ENCODE measurements at places on chromosomes 1 and 21.
A peak's percentile ranks its signal among the peaks of the same experiment; 100 is the strongest.

- peak; percentile 36 for DNase-seq
These were observed 13.7 kb downstream of the TLR5 start for GRCh38 chr1:223129229-223129901.

- peak; percentile 38 for DNase-seq
These were observed at the start of gene CFAP74 for GRCh38 chr1:2003541-2004131. CFAP74 (minus strand) TSS chr1:2003786; CDS start chr1:1990956, 12,830 bp downstream.

DNA sequence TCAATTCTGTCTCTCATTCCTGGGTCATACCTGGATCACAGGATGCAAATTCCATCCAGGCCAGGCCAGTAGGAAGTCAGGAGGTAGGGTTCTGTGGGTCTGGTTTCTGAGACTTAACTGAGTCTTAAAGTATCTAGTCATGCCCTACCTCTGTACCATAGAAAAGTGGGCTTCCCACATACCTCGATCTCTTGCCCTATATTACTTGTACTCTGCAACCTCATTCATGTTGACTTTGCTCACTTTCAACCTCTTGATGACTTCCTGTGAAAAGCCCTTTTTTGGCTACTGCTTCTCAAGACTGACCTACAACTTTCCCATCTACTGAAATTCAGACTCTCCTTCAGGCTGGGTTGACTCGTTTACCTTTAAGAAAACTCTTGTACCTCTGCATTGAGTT lies 128.9 kb upstream of the C8B start:
- no peak for DNase-seq

DNA sequence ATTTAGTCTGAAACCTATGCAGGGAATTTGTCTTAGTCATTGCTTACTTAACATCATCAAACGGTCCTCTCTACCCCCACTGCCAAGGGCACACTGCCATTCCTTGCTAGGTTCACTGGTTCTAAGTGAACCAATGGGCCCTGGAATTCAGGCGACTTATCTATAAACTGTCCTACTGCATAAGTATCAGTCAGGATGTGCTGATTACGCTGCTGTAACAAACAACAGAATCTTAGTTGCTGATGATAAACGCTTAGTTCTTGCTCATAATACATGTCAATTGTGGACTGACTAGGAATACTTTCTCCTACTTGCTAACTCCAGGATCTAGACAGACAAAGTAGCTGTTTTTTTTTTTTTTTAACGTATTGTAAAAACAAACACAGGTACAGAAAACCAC lies 136.1 kb downstream of the PRDM2 start:
- DNase-seq, result no peak

GRCh38 chr1:155522069-155522468 lies 40.5 kb downstream of the ASH1L start:
- peak; percentile 26 for DNase-seq

GRCh38 chr1:233240829-233241682 lies 54.5 kb downstream of the PCNX2 start:
- DNase-seq, result peak; percentile 33

GRCh38 chr1:41020654-41021053 lies 871 bp downstream of the SLFNL1 start:
- DNase-seq, result no peak

DNA sequence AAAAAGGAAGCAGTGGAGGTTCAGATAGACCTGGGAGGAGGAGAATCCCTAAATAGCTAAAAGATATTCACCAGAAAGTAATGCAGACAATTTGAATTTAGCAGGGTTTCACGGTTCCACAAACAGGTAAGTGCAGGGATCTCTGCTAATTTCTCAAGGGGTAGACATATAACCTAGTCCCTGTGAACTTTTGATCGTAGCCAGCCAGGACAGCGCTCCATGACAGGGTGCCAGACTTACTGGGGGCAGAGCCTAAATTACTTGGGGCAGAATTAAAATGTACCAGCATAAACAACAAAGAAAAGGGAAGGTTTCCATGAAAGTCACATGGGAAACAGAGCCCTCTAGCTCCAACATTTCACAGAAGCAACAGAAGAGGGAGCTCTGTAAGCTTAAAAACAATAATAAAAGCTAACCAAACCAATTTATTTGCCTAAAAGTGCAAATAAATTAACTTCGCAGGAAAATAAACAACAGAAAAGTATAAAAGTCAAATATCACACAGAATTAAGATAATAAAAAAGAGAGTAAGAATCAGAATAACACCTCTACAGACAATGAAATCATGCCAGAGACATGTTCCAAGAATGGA lies 198.3 kb downstream of the DUSP10 start:
- peak; percentile 63 for DNase-seq

- DNase-seq, result no peak
These were observed 369.6 kb upstream of the ADGRL2 start for GRCh38 chr1:81430955-81431623.

- DNase-seq, result no peak
These were observed 5.3 kb upstream of the RGS7 start for GRCh38 chr1:241362350-241362749.

DNA sequence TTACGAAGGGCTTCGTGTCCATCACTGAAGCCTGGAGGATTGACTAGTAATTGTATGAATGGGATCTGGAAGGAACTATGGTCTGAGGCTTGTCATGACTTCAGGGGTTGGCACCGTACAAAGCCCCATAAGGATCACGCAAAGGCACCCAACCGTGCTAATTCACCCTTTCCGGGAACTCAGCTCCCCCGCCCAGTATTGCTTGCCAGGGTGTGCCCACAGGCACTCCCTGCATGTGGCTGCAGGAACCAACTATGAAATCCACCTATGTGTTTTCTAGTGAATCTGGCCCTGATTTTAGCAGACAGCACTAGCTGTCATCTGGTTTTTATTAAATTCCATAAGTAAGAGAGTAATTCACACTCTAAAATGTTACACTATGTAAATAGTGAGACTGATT lies 139.2 kb downstream of the TM2D1 start:
- no peak for DNase-seq

DNA sequence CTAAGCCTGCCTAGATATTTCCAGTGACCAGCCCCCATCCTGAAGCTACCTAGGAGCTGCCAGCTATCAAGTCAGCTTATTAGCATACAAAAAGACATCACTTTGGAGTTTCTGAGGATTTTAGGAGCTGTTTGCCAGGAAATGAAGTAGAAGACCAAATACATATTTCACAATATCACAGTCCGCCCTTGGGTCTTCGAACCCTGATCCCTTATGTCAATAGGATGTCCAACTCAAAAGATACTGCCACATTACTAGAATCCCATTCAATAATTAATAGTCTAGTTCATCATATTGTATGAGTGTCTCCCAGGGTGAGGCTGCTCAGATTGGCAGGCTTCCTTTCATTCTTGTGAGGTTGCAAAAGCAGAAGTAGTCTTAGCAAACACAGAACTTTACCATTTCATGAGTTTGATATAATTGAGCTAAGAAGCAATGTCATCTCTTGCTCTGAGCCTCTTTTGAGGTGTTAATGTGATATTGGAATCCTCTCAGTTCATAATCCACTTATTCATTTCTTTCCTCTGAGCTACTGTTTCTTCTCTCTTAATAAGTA lies 13.6 kb downstream of the IPO9 start:
- DNase-seq, result no peak

DNA sequence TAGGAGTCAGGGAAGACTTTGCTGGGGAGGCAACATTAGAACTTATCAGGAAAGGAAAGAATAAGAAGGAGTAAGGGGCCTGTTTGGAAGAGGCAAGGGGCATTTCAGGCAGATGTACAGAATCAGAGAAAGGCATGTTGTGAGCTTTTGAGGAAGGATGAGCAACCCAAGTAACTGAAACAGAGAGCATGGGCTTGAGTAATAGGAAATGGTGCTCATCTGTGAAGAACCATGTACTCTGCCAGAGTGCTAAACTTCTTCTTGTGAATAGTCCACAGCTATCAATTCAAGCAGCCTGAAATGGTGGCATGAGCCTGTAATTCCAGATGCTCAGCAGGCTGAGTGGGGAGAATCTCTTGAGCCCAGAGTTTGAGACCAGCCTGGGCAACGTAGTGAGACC lies 19.2 kb upstream of the PIGK start:
- no peak for DNase-seq

DNA sequence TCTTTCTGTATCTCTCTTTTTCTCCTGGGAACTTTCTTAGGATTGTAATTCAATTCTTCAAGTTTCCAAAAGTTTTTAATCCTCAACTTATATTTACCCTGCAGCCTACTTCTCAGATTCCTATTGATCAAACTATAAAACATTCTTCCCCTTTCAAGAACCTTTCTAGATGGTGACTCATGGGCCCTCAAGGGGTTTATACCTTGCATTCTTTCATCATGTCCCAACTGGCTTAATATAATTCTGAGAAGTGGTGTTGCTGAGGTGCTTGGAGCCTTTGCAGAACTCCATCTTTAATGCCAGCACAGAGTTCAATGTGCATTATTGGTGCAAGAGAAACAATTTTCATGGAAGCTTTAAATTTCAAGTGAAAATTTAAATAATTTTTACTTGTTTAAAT lies 273.4 kb downstream of the VAV3 start:
- peak; percentile 23 for DNase-seq

DNA sequence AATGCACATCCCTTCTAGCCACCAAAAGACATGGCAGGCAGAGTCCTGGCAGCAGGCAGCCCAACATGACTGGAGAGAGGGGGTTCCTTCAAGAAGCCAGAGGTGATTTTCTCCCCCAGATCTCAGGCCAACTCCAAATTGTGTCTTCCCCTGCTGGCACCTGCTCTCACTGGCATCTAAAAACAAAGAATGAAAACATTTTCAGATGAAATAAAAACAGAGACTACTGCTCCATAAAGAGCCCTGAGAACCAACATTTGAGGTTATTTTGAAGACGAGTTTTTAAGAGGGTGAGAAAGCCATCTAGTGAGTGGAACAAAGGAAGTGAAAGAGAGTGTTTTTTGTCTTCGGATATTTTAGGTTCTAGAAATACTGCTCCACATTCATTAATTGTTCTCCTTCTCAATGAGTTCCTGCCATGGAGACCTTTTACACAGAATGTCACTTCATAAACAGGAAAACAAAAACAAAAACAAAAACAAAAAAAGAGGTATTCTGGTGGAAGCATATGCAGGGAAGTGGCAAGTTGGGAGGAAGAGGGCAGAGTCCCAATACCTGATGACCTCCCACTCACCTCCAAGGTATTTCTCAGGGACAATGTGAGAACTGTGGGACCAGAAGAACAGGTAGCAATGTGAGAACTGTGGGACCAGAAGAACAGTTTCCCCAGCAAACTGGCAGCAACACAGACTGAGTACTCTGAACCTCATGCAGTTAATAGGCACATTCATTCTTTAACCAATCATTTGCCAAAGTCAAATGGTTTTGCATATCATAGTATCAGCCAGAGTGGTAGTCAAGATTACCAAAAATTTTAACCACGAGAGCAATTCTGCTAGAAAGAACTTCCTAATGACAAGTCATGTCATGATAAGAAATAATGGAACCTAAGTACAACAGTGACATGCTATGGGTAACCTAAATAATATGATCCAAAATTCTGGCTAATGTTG lies 50.0 kb downstream of the KIAA0319L start:
- DNase-seq, result no peak

- DNase-seq, result no peak
These were observed 1.4 kb downstream of the TIE1 start for GRCh38 chr1:43302201-43302600.

DNA sequence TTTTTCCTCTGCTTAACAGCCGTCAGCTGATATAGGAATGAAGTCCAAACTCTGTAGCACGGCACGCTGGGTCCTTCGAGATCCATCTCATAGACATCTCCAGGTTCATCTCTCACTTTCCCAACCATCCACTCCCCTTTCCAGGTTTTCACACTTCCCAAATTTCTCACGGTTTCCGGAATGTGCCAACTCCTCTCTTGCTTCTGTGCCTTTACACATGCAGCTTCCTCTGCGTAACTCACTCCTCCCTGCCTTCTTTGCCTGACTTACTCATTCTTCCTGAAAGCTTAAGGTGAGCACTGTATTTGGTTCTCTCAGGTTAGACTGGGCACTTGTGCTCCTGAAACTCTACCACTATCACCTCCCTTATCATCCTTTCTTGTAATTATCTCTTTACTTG lies 168.4 kb downstream of the PCNX2 start:
- DNase-seq, result no peak

- DNase-seq, result no peak
These were observed 35.9 kb upstream of the SLC45A1 start for GRCh38 chr1:8281843-8282509.

DNA sequence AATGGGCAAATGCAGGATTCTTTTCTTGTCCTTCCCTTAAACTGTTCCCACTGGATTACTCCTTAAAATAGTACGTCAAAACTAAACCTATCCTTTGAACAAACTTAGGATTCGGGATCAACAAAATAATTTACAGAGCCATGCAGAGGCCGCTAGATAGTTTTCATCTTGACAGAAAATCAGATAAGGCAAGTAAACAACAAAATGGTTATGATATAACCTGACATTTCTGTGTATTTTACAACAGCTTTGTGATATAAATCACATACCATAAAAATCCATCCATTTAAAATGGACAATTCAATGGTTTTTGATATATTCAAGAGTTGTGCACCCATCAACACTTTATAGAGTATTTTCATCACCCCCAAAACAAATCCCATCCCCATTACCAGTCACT lies 11.2 kb downstream of the SCAF4 start:
- DNase-seq, result no peak

DNA sequence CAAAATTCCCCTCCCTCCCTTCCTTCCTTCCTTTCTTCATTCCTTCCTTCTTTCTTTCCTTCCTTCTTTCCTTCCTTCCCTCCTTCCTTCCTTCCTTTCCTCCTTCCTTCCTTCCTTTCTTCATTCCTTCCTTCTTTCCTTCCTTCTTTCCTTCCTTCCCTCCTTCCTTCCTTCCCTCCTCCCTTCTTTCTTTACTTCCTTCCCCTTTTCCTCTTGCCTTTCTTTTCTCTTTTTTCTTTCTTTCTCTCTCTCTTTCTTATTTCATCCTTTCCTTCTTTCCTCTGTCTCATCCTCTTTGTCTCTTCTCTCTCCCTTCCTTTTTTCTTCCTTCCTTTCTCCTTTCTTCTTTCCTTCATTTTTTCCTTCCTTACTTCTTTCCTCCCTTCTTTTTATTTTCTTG lies 171.9 kb upstream of the BRINP3 start:
- no peak for DNase-seq

- DNase-seq, result no peak
These were observed 21.9 kb downstream of the TLCD4 start for GRCh38 chr1:95139039-95139438.

- DNase-seq, result no peak
These were observed 4.2 kb upstream of the ABCB10 start for GRCh38 chr1:229562686-229563085.

- no peak for DNase-seq
These were observed 42.1 kb upstream of the DNAJC6 start for GRCh38 chr1:65267271-65267670.

DNA sequence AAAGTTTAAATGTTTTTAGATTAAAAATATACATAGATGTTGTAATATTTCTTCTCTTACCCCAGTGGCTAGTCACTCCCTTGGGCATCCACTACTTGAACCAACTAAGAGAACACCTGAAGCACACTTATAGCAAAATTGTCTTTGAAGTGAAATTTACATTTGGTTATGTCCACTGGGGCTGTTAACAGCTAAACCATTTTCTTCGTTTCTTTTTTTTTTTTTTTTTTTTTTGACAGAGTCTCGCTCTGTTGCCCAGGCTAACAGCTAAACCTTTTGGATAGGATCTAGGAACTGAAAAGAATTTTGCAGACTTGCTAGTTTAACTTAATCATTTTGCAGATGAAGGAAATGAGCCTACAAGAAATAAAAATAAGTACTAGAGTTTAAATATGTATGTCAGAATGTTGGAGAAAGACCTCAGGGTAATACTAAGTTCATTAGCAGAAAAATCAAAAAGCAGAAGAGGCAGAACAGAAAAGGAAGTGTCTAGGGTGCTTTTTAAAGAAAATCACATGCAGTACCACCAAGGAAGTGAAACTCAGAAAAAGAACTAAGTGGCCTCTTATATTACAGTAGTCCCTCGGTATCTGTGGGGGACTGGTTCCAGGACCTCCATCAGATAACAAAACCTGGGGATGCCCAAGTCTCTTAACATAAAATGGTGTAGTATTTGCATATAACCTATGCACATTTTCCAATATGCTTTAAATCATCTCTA lies 11.8 kb downstream of the DRAM2 start:
- DNase-seq, result no peak

Measured in ELR (cell line).